CD4-positive, alpha-beta T cell treated with Interleukin-15 for 1 hour (primary cell): ENCODE measurements at places on chromosomes 12 and 14.

DNA sequence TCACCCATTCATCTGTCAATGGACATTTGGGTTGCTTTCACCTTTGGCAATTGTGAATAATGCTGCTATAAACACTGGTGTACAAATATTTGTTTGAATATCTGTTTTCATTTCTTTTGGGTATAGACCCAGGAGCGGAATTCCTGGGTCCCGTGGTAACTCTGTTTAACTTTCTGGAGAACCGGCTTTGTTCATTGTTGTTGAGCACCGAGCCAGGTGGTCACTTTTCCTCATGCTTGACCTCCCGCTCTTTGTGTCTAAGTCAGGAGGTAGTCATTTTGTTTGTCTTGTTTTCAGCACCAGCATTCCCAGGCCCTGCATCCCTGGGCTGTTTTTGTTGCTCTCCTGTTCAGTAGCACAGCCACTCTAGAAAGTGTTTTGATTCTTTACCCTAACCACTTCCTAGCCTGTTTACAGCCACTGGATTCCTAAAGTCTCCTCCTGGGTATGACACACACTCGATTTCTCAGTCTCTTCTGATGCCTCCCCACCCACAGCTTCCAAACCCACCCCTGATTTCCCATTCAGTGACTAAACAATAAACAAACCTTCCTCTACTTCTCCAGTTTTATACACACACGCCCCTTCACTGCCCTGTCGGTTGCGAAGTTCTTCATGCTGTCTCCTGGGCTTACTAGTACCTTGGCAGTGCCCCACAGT lies 37.9 kb downstream of the B4GALNT3 start:
- no peak for DNase-seq

DNA sequence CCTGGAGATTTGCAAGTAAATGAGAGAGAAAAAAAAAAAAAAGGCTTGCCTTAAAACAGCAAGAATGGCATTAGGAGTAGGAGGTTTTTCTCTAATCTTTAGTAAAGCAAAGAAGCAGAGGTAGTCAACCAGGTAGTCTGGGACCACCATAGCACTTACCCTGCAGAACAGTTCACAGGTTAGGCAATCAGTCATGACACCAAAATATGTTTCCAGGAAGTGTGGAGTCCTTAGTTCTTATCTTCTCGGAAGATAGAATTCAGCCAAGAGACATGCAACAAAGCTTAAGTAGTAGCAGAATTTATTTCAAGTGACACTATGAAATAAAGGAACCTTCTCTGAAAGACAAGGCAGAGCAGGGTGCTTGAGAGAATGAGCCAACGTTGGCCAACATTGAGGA lies 295.8 kb downstream of the IPO8 start:
- no peak for DNase-seq

- peak; percentile 33 for DNase-seq
Observed at GRCh38 chr14:73591690-73592449, at the start of gene ACOT4. Gene ACOT4 (plus strand): TSS chr14:73591873. CDS start chr14:73591960, 87 bp downstream.

- DNase-seq: no peak
Observed at GRCh38 chr14:72563676-72564075, 330.2 kb downstream of the DPF3 start.

GRCh38 chr12:51171884-51172514 lies 936 bp downstream of the TFCP2 start:
- DNase-seq: no peak

DNA sequence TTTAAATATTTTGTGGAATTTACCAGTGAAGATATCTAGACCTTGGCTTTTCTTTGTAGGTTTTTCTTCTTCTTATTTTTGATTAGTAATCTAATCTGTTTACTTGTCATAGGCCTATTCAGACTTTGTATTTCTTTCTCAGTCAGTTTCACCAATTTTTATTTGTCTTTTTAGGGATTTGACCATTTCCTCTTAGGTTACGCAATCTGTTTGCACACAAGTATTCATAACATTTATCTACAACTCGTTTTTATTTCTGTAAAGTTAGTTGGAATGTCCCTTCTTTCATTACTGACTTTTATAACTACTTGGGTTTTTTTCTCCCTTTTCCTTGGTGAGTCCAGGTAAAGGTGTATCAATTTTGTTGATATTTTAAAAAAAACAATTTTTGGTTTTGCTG lies 545.7 kb downstream of the AACS start:
- DNase-seq: no peak

DNA sequence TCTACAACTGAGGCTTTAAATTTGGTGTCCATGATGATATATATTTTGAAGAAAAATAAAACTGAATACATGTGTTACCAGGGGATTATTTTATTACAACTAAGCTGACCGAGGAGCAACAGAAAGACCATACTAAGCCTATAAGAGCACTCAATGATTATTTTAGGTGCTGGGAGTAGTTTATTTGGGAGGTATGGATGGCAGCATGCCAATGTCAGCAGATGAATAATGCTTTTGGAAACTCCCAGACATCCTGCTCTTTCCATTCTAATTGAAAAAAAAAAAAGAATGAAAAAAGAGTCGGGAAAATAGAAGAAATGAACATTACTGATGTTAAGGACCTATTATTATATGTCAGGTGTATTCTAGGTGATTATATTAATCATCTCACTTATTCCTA lies 441.2 kb downstream of the BTG1 start:
- no peak for DNase-seq
